ENCODE measurements at places on chromosomes 2 and 18.

GRCh38 chr2:9782197-9782719 is 61.0 kb upstream of the TAF1B start:
- no peak for DNase-seq

DNA sequence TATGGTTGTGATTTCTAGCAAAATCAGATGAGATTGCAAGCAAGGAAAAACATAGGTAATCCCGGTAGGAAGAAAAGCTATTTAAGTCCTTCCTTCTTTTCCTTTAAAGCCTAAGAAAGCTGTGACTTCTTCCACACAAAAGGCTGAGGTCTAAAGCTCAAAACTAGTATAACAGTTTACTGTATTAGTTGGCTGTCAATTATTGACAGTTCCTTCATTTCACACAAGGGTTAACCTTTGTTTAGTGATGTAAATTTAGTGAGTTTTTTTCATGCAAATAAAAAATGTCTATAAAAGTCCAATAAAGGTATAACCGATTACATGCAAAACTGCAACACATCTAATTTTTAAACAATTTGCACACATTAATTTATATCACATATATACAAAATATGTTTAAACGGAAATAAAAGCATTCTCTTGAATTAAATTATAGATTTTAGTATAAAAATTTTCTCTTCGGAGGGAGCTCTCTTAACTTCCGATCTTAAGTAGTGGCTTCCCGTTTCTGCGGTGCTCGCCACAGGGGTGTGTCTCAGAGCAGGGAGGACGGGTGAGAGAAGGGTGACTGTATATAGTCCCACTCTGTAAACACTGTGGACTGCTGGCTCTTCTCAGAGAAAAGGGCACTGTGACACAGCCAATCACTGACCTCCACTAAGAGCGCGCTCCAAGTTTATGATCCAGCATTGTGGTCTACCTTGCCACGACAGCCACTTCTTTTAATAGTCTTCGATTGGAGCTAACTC is 33.4 kb downstream of the TTR start:
- DNase-seq, result no peak

DNA sequence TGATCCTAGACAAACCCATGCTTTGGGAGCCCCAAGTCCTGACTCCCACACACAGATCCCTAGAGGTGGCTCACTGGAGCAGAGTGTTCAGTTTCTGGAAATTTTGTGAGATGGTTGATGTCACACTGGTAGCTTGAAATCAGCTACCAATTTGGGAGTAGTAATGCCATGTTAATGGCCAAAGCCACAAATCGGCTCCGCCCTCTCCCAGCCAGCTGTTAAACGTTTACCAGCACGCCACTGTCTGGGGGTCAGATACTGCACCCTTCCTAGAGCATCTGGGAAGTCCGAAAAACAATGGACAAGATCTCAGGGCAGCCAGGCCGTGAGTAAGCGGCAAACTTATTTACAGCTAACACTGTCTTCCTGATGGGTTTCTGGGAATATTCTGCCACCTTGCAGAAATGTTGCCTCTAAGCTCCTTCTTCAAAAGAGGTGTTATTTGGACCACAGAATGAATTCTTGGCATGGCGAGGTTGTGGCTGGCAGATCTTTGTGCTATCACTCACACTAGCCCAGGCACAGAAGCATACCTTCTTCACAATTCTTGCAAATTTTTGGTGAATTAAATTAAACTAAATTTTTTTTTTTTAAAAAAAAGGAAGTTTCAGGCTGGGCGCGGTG is 60.2 kb upstream of the FZD7 start:
- no peak for DNase-seq

- DNase-seq, result no peak
Measured at GRCh38 chr2:233844064-233844807, 10.1 kb downstream of the HJURP start.

- no peak for DNase-seq
Measured at GRCh38 chr2:77232909-77233425, 289.2 kb downstream of the LRRTM4 start.

GRCh38 chr2:176508374-176508773 is 239.1 kb downstream of the MTX2 start:
- no peak for DNase-seq

DNA sequence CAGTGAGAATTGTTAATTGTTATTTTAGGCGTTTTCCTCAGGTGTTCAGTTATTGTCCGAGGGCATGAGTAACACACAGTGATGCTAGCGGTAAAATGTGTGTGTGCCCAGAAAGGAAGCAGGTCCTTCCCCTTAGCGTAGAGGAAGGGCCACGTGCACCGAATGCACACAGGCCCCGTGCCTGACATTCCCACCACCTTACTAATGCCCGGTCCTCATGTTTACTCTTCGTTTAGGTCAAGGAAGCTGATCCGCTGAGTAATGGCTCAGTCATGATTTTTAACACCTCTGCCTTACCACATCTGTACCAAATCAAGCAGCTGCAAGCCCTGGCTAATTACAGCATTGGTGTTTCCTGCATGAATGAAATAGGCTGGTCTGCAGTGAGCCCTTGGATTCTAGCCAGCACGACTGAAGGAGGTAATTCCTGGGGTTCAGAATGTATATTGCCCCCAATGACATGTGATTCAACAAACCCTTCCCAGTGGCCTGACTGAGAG is 76.7 kb downstream of the MERTK start:
- DNase-seq, result peak; percentile 11

- DNase-seq, result no peak
Measured at GRCh38 chr2:176152350-176153181, 1.2 kb downstream of the HOXD4 start.

GRCh38 chr2:112634153-112634873 is 11.4 kb upstream of the SLC20A1 start:
- no peak for DNase-seq

- DNase-seq, result no peak
Measured at GRCh38 chr18:8196238-8196637, 413.0 kb upstream of the RAB12 start.

- DNase-seq, result no peak
Measured at GRCh38 chr2:3639015-3639630, 18.9 kb upstream of the ALLC start.

DNA sequence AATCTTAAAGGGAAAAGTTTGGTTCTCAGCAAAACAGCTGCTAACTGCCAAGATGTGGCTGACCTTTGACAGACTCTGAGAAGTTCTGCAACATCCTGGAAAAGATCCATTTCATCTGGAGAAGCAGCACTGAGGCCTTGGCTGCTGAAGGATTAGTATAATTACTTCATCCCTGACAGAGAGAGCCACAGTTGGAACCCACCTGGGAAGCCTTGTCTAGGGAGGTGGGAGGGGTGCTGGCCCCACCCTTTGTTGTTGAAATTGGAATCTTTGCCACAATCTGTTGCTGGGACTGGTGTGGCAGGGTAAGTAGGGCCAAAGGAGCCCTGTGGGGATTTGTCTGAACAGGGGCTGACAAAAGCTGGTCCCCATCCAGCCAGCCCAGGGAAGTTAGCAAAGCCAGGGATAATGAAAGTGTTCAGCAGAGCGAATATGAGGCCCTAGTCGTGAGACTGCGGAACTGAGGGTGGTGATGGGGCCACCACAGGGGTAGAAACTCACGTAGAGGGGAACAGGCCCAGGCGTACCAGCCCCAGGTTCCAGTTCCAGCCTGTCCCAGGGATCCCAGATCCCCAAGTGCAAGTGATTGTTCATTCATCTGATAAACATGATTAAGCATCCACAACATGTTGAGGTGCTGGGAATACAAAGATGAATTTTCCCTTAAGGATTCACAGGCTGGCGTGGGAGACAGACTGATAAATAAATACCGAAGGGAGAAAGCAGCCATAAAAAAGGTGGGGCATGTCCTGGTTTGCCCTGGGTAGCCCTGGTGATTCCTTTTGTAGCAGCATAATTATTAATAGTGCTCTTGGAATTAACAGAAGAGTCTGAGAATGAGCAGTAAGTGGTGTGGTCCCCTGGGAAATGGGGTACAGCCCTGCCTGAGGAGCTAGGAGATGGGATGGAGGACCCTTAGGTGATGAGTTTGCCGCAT is 60.0 kb downstream of the MYO1B start:
- no peak for DNase-seq

- DNase-seq, result no peak
Measured at GRCh38 chr2:191170773-191171172, 20.0 kb upstream of the STAT4 start.

DNA sequence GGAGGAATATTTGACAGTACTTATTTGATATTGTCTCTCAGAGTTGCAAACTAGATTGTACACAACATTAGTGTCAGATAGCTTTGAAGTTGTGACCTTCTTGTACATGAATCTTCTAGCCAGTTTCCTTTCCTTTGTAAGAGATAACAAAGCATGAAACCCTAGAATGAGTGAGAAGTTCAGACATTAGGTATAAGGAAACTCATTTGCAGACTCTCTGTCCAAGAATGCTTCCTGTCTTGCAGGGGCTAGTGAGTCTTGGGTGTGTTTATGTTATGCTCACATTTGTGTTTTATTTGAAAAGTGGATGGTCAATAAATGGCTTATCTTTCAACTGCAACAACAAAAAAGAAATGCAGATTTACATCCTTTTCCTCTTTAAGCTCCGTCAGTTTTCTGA is 1.4 kb downstream of the BOD1L2 start:
- no peak for DNase-seq

- DNase-seq, result no peak
Measured at GRCh38 chr18:63001861-63002260, 286.5 kb downstream of the PHLPP1 start.

DNA sequence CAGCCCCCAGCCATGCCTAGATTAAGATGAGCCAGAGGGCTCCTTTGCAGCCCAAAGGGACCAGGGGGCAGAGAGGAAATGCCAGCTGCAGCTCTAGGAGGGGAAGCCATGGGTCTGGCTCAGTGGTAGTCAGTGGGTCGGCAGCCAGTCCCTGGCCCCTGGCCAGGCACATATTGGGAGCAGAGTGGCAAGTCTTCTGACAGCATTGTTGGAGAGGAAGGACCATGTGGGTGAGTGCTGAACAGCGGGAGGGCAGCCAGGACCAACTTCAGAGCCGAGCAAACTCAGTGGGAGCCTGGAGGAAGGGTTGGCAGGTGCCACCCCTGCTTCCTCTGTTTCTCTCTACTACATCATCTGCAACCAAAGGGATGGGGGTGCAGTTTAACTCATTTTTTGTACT is 140.5 kb upstream of the PELI1 start:
- no peak for DNase-seq

GRCh38 chr2:231613331-231613662 is 20.6 kb downstream of the TEX44 start:
- no peak for DNase-seq

- no peak for DNase-seq
Measured at GRCh38 chr2:58920001-58920400, 678.9 kb upstream of the FANCL start.

DNA sequence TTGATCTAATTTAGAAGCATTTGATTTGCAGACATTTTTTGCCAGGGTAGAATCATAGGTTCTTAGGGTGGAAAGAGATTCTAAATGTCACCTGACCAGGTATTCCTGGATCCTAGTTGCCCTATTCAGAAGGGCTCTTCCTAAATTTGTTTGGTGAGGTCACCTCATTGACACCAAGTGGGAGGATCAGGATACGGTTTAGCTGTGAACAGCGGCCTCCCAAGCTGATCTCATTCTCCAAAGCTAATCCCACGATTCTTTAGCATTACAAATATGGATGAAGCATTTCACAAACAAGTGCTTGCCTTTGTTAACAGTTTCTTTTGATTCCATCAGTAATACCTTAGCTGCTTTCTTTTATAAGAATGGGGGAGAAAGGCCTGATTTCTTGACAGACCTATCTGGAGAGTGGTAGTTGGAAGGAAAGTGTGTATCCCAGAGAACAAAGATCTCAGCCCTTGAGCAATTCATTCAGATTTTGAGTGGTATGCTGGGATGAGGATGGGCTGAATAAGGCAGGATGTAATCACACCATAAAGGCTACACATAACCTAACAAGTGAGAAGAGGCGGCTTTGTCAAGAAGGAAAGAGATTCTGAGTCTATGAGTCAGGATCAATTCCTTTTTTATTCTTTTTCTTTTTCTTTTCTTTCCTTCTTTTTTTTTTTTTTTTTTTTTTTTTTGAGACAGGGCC is 16.6 kb downstream of the KCTD1 start:
- no peak for DNase-seq

GRCh38 chr2:164560181-164560792 is 61.0 kb downstream of the GRB14 start:
- peak; percentile 44 for DNase-seq

GRCh38 chr2:56185582-56186046 is 1.8 kb downstream of the CCDC85A start:
- DNase-seq, result peak; percentile 28

- no peak for DNase-seq
Measured at GRCh38 chr2:63378589-63378988, 209.7 kb downstream of the WDPCP start.

DNA sequence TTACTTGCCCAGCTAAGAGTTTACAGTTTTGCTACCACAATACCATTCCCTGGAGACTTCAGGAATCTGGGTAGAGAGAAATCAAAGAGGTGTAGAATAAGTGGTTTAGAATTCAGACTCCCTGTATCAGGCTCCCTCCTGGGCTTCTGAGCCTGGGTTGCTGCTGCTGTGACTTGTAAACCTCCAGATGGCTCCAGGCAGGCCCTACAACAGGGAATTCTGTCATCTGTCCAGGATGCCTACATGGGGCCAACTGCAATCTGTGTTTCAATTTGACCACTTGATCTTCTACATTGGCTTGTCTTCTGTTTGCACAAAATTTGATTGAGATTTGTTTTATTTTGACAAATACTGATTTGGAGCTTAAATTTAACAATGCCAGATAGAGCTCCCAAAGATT is 183.9 kb downstream of the RAD51AP2 start:
- DNase-seq, result no peak

- no peak for DNase-seq
Measured at GRCh38 chr2:120596191-120596811, 139.4 kb upstream of the GLI2 start.

GRCh38 chr2:12201369-12201768 is 454.9 kb downstream of the LPIN1 start:
- DNase-seq, result no peak

DNA sequence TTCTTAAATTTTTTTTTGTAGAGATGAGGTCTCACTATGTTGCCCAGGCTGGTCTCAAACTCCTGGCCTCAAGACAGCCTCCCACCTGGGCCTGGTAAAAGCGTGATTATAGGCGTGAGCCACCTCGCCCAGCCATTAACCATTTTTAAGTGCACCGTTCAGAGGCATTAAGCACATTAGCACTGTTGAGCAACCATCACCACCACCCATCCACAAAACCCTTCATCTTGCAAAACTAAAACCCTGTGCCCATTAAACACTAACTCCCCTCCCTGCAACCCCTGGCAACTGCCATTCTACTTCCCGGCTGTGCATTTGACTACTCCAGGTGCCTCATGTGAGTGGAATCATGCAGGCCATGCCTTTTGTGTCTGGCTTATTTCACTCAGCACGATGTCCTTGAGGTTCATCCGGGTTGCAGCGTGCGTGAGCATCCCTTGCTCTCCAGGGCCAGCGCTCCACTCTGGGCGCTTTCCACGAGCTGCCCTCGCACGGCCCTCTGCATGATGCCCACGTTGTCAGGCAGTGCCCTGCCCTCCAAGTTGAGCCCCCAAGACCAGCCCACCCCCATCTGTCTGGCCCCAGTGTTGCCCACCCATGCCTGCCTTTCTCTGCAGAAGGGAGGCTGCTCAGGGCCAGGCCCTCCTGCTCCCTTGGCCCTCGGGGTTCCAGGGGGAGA is 63.0 kb upstream of the GLI2 start:
- no peak for DNase-seq

Measured in NCI-H2081 (cell line).